Left lung (tissue), 14 donors: ENCODE measurements at places on chromosomes 6 and 20. TPM values are rescaled to one million over a fixed set of nuclear protein-coding genes. Genes with fewer than 3 reads are reported as not detected.
A peak's percentile ranks its signal among the peaks of the same experiment; 100 is the strongest.

Gene RGS17
- total RNA-seq = 0.18 TPM

- no peak overlapping the region for H3K4me3 ChIP-seq
- no peak overlapping the region for H3K27ac ChIP-seq
- no peaks in the 10 kb centered on the region for H3K36me3 ChIP-seq
- no peaks in the 10 kb centered on the region for H3K4me1 ChIP-seq
Observed at GRCh38 chr6:126848119-126848518, 270.4 kb upstream of the RSPO3 start.

GRCh38 chr6:139941826-139942225, 567.4 kb upstream of the CITED2 start:
- H3K27ac ChIP-seq = peak overlapping the region; percentile 29
- no peak overlapping the region for H3K4me3 ChIP-seq
- no peaks in the 10 kb centered on the region for H3K4me1 ChIP-seq
- no peaks in the 10 kb centered on the region for H3K36me3 ChIP-seq

GRCh38 chr20:50921803-50922501, 9.3 kb downstream of the ADNP start:
- no peak overlapping the region for H3K4me3 ChIP-seq
- peak; percentile 58 for DNase-seq
- no peaks in the 10 kb centered on the region for H3K27me3 ChIP-seq
- H3K36me3 ChIP-seq = no peaks in the 10 kb centered on the region
- peaks cover 91% of the 10 kb centered on the region for H3K4me1 ChIP-seq

Gene RAB32
- 44.1 TPM for total RNA-seq

Gene ZBTB12
- total RNA-seq = 6.5 TPM

GRCh38 chr20:38893565-38894090, 32.6 kb upstream of the FAM83D start:
- H3K4me3 ChIP-seq = no peak overlapping the region
- H3K27ac ChIP-seq = no peak overlapping the region
- no peaks in the 10 kb centered on the region for H3K36me3 ChIP-seq
- H3K4me1 ChIP-seq = peaks cover 10% of the 10 kb centered on the region
- H3K27me3 ChIP-seq = no peaks in the 10 kb centered on the region
- peak; percentile 95 for DNase-seq

Gene DAAM2
- total RNA-seq = 67.6 TPM

DNA sequence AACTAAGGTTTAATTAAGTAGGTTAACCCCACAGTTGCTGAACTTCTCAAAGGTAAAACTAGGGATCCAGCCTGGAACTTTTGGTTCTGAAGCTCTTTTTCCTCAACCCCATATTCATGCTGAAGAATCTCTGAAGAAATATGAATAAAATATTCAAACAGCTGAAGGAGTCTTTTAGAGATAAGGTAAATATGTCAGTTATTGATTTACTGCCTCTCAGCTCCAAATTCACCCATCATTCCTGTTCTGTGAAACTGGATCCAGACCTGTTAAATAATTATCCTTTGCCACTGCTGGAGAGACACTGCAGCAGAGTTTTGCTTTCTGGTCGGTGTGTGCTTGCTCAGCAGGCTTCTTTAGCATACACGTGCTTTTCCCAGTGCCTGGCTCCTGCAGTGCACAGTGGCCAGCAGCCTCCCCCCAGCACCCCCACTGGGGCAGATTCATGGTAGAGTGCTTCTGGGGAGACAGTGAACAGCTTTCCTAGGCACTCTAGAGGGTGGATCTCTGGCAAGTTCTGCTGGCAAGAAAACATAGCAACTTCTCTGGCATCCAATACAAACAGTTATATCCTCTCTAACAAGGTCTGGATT, 62.0 kb upstream of the BCLAF1 start:
- H3K27me3 ChIP-seq = no peaks in the 10 kb centered on the region
- no peak overlapping the region for H3K27ac ChIP-seq
- H3K4me3 ChIP-seq = no peak overlapping the region
- no peaks in the 10 kb centered on the region for H3K4me1 ChIP-seq
- H3K36me3 ChIP-seq = no peaks in the 10 kb centered on the region

Gene SNAP25
- total RNA-seq = 3.7 TPM

GRCh38 chr6:139271056-139271455, 20.7 kb downstream of the TXLNB start:
- H3K27me3 ChIP-seq = no peaks in the 10 kb centered on the region
- no peak overlapping the region for H3K27ac ChIP-seq
- no peaks in the 10 kb centered on the region for H3K4me1 ChIP-seq
- no peak overlapping the region for H3K4me3 ChIP-seq

DNA sequence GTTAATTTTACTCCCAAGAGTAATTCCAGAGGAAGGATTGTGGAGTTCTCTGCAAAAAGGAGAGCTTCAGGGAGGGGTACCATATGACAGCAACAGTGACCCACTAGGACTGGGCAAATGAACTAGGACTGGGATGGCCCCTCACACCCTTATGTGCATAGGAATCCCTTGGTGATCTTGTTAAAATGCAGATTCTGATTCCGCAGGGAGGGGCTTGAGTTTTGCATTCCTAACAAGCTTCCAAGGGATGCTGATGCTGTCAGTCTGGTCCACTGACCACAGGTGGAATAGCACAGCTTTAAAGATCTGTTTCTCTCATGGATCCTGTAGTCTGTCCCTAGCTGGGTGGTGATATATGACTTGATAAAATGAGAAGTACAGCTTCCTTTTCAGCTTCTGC, 6.3 kb upstream of the FOXA2 start:
- no peaks in the 10 kb centered on the region for H3K4me1 ChIP-seq
- peaks cover 94% of the 10 kb centered on the region for H3K27me3 ChIP-seq
- no peaks in the 10 kb centered on the region for H3K36me3 ChIP-seq
- DNase-seq = no peak
- no peak overlapping the region for H3K27ac ChIP-seq
- no peak overlapping the region for H3K4me3 ChIP-seq

- H3K27ac ChIP-seq = no peak overlapping the region
- no peak for DNase-seq
- no peaks in the 10 kb centered on the region for H3K36me3 ChIP-seq
Observed at GRCh38 chr6:165752451-165752850, 89.4 kb upstream of the PDE10A start.

Gene CENPW
- total RNA-seq = 8.5 TPM

Gene OR2B6
- total RNA-seq = not detected

GRCh38 chr6:13012977-13013680, 296.6 kb downstream of the PHACTR1 start:
- peaks cover 29% of the 10 kb centered on the region for H3K4me1 ChIP-seq
- peak overlapping the region; percentile 3 for H3K27ac ChIP-seq
- no peaks in the 10 kb centered on the region for H3K36me3 ChIP-seq
- DNase-seq = peak; percentile 83
- peaks cover 18% of the 10 kb centered on the region for H3K27me3 ChIP-seq

Gene C2
- total RNA-seq = 181 TPM

GRCh38 chr6:14117158-14118090, at the start of gene CD83:
TSS of gene CD83 (plus strand) at chr6:14117772. CDS start at chr6:14117812, 40 bp downstream.
- H3K27ac ChIP-seq = peak within 1 kb of the TSS; percentile 79
- DNase-seq = peak; percentile 78
- no peaks in the 10 kb centered on the region for H3K36me3 ChIP-seq

DNA sequence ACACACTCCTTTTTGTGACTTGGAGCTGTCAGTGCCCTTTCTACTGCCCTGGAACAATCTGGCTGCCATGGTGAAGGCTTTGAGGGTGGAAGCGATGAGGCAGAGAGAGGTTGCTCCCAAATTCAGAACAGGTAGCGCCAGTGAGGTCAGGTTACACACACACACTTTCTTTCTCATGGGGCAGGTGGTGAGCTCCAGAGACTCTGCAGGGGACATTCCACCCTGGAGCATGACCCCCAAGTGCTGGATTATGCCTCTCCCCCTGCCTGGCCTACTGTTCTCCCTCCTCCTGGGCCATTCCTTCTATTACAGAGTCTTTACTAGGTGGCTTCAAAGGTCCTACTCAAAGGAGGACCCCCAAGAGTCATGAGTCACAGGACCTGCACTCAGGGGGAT, 98.0 kb downstream of the EYA2 start:
- no peak overlapping the region for H3K27ac ChIP-seq
- no peak for DNase-seq
- no peaks in the 10 kb centered on the region for H3K36me3 ChIP-seq
- H3K4me3 ChIP-seq = no peak overlapping the region

DNA sequence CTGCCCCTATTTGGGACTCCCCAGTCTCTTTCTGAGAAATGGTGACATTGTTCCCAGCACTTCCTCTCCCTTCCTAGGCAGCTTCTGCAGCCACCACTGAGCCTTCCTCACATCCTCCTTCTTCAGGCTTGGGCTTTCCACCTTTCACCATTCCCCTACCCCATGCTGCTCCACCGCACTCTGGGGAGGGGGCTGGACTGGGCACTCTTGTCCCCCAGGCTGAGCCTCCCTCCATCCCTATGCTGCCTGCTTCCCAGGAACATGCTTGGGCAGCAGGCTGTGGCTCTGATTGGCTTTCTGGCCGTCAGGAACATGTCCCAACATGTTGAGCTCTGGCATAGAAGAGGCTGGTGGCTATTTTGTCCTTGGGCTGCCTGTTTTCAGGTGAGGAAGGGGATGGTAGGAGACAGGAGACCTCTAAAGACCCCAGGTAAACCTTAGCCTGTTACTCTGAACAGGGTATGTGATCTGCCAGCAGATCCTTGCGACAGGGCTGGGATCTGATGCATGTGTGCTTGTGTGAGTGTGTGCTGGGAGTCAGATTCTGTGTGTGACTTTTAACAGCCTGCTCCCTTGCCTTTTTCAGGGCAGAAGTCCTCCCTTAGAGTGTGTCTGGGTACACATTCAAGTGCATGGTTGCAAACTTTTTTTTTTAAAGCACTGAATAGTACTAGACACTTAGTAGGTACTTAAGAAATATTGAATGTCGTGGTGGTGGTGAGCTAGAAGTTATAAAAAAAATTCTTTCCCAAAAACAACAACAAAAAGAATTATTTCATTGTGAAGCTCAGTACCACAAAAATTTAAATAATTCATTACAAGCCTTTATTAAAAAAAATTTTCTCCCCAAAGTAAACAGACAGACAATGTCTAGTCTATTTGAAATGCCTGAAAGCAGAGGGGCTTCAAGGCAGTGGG, 2.1 kb upstream of the CDKN1A start:
- no peaks in the 10 kb centered on the region for H3K36me3 ChIP-seq
- peak overlapping the region; percentile 94 for H3K27ac ChIP-seq
- H3K4me3 ChIP-seq = no peak overlapping the region
- H3K27me3 ChIP-seq = no peaks in the 10 kb centered on the region
- H3K4me1 ChIP-seq = peaks cover 19% of the 10 kb centered on the region

- H3K4me3 ChIP-seq = no peak overlapping the region
- H3K27me3 ChIP-seq = peaks cover 86% of the 10 kb centered on the region
- no peaks in the 10 kb centered on the region for H3K4me1 ChIP-seq
- no peak overlapping the region for H3K27ac ChIP-seq
- H3K36me3 ChIP-seq = no peaks in the 10 kb centered on the region
- DNase-seq = no peak
Observed at GRCh38 chr6:100446115-100447080, 18.3 kb downstream of the SIM1 start.

- no peaks in the 10 kb centered on the region for H3K27me3 ChIP-seq
- DNase-seq = no peak
- H3K4me1 ChIP-seq = no peaks in the 10 kb centered on the region
- H3K27ac ChIP-seq = no peak overlapping the region
- no peak overlapping the region for H3K4me3 ChIP-seq
Observed at GRCh38 chr6:36508532-36508931, 38.7 kb downstream of the STK38 start.

Gene JAG1
- 65.0 TPM for total RNA-seq

- H3K27ac ChIP-seq = no peak overlapping the region
- H3K4me3 ChIP-seq = no peak overlapping the region
- H3K27me3 ChIP-seq = no peaks in the 10 kb centered on the region
- no peaks in the 10 kb centered on the region for H3K36me3 ChIP-seq
- H3K4me1 ChIP-seq = no peaks in the 10 kb centered on the region
Observed at GRCh38 chr6:17347012-17347411, 46.4 kb upstream of the CAP2 start.

DNA sequence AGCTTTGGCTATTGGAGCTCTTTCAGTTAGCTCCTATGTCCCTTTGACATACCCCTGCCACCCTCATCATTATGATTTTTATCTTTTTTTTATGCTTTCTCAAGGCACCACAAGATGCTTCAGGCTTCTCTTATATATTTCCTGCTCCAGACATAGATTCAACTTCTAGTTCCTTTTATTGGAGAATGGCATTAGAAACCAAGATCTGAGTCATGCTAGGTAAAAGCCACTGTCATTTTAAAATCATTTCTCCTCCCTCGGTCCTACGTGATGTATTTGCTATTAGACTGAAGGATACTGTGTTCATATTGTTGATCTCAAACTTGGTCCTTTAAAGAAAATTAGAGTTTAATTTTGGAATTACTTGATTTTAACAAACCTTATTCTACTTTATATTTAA, 8.3 kb downstream of the TENT5A start:
- no peaks in the 10 kb centered on the region for H3K27me3 ChIP-seq
- DNase-seq = no peak
- no peak overlapping the region for H3K4me3 ChIP-seq

Gene SIRPG
- total RNA-seq = 0.58 TPM
